ENCODE measurements at places on chromosomes 11 and 22.
A peak's percentile ranks its signal among the peaks of the same experiment; 100 is the strongest.

GRCh38 chr11:68714060-68714856 lies 29.9 kb downstream of the GAL start:
- no peak for DNase-seq

DNA sequence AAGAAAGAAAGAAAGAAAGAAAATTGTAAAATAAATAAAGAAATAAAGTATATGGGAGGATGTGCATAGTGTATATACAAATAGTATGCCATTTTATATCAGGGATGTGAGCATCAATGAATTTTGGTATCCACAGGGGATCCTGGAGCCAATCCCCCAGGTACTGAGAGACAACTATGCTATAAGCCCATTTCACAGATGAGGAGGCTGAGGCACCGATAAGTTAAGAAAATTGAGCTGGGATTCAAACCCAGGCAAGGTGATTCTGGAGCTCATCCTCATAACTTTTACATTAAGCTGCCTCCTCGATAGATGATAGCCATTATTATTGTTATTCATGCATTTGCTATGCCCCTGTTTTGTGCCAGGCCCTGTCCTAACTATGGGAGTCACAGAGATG lies 47.0 kb upstream of the ACCSL start:
- no peak for DNase-seq

DNA sequence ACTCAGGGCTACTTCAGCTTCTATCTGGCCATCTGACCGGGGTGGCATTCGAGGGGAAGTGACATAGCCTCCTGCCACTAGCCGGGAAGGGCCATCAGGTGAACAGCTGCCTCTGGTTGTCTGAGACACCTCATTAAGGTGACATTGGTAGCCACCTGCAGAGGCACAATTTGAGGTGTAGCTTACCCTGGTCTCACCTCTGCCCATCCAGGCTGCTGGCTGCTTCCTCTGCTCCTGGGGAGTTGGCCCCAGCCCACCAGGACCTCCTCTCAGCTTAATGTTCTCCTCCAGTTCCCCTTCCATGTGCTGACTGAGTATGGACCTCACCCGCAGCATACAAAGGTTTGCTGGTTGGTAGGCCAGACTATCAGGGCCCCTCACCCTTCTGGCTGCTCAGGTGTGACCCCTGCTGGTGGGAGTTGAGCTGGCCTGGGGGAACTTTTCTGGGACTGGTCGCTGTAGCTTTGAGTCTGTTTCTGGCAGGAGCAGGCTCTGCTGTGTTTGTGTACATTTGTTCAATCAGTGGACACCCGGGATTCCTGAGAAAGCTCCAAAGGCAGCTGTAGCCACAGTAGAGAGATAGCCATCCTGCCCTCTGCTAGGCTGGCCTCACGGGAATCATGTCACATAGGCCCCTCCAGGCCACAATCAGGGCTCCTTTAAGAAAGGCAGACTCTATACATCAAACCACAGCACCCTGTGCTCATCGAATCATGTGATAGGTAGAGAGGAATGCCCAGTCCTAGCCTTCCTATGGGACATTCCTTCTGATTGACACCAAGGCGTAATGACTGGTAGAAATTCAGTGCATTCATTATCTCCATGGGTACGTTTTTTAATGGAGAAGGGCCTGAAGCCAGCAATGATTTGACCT lies 295.1 kb upstream of the PLET1 start:
- peak; percentile 78 for DNase-seq

GRCh38 chr11:34707462-34707840 lies 86.6 kb downstream of the EHF start:
- no peak for DNase-seq

DNA sequence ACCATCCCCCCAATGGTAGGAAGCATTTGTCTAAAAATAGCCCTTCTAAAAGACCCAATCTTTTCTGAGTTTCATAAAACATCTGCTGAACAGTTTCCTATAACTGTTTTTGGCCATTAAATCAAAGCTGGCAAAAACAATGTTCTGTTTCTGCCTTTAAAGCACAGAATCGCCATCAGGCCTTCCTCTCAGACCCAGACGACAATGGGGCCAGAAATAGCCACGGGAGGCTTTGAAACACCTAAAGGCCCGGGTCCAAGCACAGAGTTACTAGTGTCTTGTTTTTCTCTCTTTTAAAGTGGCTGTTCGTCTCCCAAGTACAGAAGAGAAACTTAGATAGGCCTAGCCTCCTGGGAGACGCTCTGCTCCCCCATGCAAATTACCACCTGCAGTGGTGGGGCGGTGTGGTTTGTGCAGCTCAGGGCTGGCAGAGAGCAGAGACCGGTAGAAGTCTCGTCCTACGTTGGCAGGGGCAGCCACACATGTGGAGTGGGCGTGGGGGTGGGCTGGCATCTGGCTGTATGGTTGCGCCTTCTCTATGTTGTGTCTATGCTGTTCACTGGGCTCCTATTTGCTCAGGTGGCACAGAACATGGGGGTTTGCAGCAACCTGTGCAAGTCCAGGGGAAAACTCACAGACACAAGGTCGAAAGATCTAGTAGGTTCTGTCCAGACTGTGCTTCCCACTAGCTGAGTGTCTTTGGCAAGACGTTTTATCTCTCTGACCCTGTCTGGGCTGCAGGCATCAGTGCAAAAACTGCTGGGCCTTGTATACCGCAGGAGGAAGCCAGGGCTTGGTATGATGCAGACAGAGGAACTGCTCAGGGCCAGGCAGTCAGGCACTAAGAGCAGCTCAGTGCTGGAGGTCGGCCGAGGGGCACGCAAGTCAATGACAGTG lies 23.6 kb upstream of the ETS1 start:
- no peak for DNase-seq
